Mesenteric fat pad (tissue), 1 donor: ENCODE measurements at places on chromosomes 11 and 22.

DNA sequence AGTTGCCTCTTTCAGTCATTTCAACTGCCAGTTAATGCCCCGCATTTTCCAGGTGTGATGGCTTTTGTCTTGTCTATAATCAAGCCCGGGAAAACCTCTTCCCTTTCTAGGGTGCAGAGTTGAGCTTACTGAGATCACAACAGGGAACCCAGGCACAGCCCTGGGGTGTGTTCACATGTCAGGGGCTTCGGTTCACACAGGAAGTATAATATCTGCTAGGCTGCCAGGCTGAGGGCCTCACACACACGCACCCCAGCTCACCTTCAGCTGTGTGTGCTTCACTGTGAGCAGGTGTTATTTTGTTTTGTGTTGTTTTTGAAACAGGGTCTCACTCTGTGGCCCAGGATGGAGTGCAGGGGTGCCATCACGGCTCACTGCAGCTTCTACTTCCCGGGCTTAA, 9.7 kb upstream of the SOX10 start:
- DNase-seq = no peak

DNA sequence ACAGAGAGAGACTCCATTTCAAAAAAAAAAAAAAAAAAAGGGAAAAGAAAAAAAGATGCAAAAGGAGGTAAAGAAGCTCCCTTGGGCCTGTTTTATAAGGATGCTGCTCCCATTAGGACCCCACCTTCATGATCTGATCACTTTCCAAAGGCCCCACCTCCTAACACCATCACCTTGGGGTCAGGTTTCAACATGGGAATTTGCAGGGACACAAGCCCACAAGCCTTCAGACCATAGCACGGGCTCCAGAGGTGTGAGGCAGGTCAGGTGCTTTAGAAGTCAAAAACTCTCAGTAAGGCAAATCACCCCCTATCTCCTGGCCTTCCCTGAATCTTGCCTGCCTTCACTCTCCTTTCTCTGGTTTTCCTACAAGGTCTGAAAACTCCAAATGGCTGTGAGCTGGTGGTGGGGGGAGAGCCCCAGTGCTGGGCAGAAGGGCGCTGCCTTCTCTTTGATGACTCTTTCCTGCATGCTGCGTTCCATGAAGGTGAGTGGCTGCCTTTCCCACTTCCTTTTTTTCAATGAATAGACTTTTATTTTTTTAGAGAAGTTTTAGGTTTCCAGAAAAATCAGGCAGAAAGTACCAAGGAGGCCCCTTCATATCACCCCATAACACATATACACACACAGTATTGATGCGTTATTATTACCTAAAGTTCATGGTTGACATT, 13.2 kb downstream of the ASPHD2 start:
- DNase-seq = peak; percentile 35

GRCh38 chr11:113286009-113286408, 28.4 kb upstream of the TTC12 start:
- DNase-seq = peak; percentile 53

- DNase-seq = no peak
Measured at GRCh38 chr11:21464601-21465193, 728.2 kb upstream of the ANO5 start.

DNA sequence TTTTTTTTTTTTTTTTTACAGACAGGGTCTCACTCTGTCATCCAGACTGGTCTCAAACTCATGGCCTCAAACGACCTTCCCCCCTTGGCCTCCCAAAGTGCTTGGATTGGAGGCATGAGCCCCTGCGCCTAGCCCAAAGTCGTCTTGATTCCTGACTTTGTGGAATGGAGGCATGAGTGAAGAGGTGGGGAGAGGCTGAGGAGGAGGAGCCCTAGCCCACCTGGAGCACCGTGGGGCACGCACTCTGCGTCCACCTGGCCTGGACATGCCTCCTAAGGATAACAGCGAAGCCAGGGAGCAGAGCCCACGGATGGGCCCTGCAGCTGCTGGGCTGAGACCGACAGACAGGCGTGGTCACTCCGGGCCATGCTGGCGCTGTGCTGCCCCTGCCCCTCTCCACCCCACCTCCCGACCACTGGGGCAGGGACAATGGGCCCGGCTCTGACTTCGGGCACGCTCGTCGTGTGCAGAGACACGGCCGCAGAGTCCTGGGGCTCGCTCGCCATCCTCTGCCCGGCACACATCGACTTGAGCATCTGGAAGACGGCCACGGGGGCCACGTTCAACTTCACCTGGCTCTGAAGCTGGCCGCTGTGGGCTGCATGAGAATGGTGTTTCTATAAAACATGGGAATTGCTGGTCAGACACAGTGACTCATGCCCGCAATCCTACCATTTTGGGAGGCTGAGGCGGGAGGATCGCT, 34.8 kb downstream of the LRRC74B start:
- no peak for DNase-seq

- no peak for DNase-seq
Measured at GRCh38 chr11:92837595-92837994, 131.9 kb upstream of the MTNR1B start.

DNA sequence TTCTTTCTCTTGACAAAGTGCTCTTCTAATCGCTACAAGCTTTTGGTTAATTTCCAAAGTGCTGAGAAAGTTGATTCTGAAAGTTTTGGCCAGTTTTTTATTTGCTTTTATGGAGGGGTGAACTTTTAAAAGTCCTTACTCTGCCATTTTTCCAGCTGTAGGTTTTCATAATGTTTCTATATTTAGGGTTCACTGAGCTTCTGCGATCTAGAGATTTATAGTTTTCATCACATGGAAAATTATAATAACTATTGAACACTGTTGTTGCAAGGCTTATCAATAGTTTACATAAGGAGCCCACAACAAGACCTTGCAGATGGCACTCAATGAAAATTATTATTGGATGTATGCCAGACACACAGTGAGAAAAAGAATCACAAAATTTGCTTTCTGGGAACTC, 55.1 kb downstream of the DLG2 start:
- DNase-seq = no peak

- no peak for DNase-seq
Measured at GRCh38 chr11:112050721-112051120, 23.1 kb downstream of the PIH1D2 start.

DNA sequence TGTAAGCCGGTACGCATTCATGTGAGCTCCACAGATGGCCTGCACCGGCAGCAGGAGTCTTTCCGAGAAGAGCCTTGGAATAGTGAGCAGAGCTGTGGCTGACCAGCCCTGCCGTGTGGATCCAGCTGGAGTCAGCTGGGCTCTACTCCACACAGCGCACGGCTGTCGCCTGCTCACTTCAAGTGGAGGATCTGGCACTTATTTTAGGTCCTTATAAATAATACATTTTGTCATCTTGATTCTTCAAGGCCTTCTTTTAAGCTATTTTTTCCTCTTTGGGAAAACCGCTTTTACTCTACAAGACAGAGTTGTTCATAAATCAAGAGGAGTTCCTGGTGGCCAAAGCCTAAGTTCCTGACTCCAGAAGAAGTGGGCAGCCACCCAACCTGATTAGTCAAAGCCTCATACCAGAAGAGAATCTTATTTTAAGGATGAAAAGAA, 93.8 kb downstream of the KCNC1 start:
- DNase-seq = no peak

GRCh38 chr11:125337836-125338834, 157.9 kb downstream of the FEZ1 start:
- DNase-seq = peak; percentile 53

GRCh38 chr11:75151346-75152047, 590 bp downstream of the SLCO2B1 start:
- no peak for DNase-seq

DNA sequence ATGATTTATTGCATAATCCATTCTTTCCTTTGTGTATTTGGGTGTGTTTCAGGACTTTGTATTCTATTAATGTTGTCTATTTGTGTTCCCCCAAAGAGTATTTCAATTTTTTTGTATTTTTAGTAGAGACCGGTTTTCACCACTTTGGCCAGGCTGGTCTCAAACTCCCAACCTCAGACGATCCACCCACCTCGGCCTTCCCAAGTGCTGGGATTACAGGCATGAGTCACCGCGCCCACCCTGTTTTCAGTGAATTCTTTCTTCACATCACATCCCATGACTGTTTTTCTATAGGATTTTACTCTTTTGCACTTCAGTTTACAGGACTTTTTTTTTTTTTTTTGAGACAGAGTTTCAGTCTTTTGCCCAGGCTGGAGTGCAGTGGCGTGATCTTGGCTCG, 46.3 kb downstream of the RBX1 start:
- DNase-seq = no peak

DNA sequence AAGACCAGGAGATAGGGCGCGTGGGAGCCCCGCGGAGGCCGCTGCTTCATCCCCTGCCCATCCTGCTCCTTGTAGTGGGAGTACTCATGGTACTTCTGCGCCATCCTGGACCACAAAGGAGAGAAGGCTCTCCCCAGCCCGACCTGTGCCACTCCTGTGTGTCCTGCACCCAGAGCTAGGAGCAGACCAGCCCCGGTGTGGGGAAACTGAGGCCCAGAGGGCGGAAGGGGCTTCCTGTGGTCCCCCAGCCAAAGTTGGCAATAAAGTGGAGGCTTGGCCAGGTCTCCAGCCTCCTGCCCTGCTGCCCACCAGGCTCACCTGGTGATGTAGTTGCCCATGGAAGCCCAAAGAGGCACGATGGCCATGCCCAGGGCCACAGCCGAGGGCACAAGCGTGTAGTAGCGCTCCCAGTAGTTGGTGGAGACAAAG, 4.7 kb downstream of the UNC93B1 start:
- no peak for DNase-seq

DNA sequence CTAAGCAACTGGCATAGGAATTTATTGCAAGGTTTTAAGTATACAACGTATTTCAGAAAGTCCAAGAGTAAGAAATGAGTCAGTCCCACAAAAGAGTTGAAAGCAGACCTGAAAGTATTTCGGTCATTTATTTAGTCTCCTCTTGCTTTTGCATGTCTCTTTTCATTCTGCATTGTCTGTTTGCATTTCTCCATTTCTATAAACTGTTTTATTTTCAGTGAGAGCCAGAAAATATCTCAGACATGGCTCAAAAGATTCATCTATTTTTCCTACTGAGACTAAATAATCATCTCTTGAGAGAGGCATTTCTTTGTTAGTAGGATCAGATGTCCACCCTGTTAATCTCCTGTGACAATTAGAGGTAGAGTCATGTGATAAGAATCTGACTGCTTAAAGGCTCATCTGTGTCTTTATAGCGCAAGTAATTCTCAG, 219.1 kb upstream of the CCDC179 start:
- no peak for DNase-seq

GRCh38 chr11:70456921-70457532, 58.7 kb downstream of the CTTN start:
- no peak for DNase-seq

DNA sequence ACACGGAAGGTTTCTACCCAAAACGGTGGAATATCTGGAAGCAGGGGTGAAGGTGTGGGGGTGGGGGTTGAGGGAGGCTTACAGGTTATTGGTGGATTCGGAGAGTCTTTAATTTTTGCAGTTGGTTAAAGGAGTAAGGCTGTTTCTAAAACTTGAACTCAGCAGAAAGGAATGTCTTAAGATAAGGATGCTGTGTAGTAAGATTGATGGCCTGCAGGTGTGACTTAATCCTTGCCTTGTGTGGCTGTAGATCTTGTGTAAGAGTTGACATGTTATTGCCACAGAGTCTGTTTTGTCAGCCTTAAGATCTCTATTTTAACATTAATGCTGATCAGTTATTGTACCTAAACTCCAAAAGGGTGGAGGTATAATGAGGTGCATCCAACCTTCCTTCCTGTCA, 16.4 kb upstream of the OR6M1 start:
- no peak for DNase-seq

- no peak for DNase-seq
Measured at GRCh38 chr11:44818110-44818509, 91.3 kb downstream of the TSPAN18 start.

DNA sequence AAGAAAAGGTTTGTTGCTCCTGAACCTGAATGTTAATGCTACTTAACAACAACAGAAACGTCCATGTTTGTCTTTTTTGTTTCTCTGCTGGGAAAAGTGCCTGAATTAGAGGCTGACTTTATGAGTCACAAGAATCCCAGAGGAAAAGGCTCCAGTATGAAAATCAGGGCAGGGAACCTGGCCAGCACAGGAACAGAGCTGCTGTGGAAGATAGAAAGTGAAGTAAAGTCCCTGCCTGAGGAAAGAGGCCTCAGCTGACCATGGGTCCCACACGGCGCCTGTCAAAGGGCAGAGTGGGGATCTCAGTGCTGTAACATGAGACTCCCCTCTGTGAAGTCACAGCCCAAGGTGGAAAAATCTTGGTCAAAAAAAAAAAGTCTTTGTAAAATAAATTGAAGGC, 632.3 kb upstream of the CCDC90B start:
- DNase-seq = no peak

- DNase-seq = no peak
Measured at GRCh38 chr11:92436034-92436920, 211.7 kb downstream of the FAT3 start.

DNA sequence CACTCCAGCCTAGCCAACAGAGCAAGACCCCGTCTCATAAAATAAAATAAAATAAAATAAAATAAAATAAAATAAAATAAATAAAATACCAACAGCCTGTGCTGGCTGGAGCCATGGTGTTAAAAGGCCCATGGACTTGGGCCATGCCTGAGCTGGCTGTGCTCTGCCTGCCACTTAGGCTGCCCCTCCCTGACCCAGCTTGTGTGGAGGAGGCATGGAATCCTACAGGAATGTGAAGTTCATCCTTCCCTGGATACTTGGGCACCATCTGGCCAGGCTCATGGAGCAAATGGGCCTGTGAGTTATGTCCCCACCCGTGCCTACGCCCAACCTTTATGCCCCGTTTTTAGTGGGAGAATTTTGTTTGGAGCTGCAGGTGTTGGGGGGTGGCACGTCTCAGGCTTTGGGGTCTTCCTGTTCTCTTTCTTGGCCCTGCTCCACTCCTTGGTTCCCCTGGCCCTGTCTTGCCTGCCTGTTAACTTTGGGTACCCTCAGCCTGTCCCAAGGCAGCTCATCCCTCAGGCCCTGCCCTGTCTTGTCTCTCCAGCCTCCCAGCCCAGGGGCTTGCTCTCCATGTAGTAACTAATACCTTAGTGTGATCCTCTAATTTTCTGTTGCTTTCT, 51.3 kb downstream of the BCR start:
- no peak for DNase-seq

- no peak for DNase-seq
Measured at GRCh38 chr22:21779444-21779843, 43.9 kb upstream of the YPEL1 start.

GRCh38 chr11:30423279-30423648, 100.4 kb downstream of the ARL14EP start:
- DNase-seq = no peak

DNA sequence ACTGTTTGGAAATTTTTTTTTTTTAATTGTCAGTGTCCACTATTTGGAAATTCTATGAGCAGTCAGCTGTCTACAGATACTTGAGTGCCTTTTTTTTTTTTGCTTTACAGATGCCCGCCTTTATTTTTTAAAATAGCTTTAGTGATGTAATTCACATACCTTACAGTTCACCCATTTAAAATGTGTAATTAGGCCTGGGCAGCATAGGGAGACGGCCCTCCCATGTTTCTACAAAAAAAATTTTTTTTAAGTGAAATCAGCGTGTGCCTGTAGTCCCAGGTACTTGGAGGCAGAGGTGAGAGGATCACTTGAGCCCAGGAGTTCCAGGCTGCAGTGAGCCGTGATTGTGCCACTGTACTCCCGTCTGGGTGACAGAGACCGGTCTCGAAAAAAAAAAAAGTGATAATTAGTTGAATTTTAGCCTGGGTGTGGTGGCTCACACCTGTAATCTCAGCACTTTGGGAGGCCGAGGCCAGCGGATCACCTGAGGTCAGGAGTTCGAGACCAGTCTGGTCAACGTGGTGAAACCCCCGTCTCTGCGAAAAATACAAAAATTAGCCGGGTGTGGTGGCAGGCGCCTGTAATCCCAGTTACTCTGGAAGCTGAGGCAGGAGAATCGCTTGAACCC, 1.5 kb downstream of the ZNF143 start:
- DNase-seq = no peak
